Glutamatergic neuron (in vitro differentiated cells): ENCODE measurements at places on chromosomes 6 and 20. TPM values are rescaled to one million over a fixed set of nuclear protein-coding genes. Genes with fewer than 3 reads are reported as not detected.
A peak's percentile ranks its signal among the peaks of the same experiment; 100 is the strongest.

- no peak overlapping the region for H3K4me3 ChIP-seq
- DNase-seq: no peak
- no peak overlapping the region for H3K27ac ChIP-seq
- peaks cover 1% of the 10 kb centered on the region for H3K27me3 ChIP-seq
- no peaks in the 10 kb centered on the region for H3K4me1 ChIP-seq
- no peaks in the 10 kb centered on the region for H3K36me3 ChIP-seq
Observed at GRCh38 chr20:40488401-40488800, 200.6 kb downstream of the MAFB start.

Gene COL11A2
- 3.8 TPM for total RNA-seq

DNA sequence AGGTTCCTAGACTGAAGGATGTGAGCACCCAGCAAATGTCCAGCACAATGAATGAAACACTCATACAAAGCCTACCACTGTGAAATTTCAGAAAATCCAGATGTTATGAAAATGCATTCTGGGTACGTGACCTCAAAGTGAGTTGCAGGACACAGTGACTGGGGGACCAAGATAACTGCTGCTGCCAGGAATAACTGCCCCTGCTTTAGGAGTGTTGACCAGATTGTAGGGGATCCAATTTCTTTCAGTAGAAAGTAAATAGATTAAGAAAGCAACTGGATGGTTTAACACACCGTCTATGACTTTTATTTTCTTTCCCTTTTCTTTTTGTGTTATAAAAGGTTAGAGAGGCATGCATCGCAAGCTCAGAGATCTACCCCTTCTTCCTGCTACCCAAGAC lies 29.5 kb downstream of the MYLK4 start:
- H3K27me3 ChIP-seq: peaks cover 4% of the 10 kb centered on the region
- no peak overlapping the region for H3K4me3 ChIP-seq
- H3K4me1 ChIP-seq: no peaks in the 10 kb centered on the region
- no peak for DNase-seq

Gene CHD6
- total RNA-seq: 85.6 TPM

GRCh38 chr6:121951918-121952379 lies 447.5 kb upstream of the HSF2 start:
- no peak for DNase-seq
- H3K4me3 ChIP-seq: no peak overlapping the region
- no peak overlapping the region for H3K27ac ChIP-seq
- no peaks in the 10 kb centered on the region for H3K27me3 ChIP-seq
- H3K36me3 ChIP-seq: peaks cover 12% of the 10 kb centered on the region
- no peaks in the 10 kb centered on the region for H3K4me1 ChIP-seq

- no peak for DNase-seq
- peaks cover 4% of the 10 kb centered on the region for H3K27me3 ChIP-seq
- H3K36me3 ChIP-seq: no peaks in the 10 kb centered on the region
- H3K4me3 ChIP-seq: no peak overlapping the region
- no peak overlapping the region for H3K27ac ChIP-seq
- H3K4me1 ChIP-seq: peaks cover 8% of the 10 kb centered on the region
Observed at GRCh38 chr20:14604143-14604542, 266.7 kb upstream of the FLRT3 start.

Gene CLPSL2
- not detected for total RNA-seq

- peaks cover 6% of the 10 kb centered on the region for H3K36me3 ChIP-seq
- peaks cover 1% of the 10 kb centered on the region for H3K27me3 ChIP-seq
- peak overlapping the region; percentile 76 for H3K27ac ChIP-seq
- DNase-seq: no peak
- no peak overlapping the region for H3K4me3 ChIP-seq
- H3K4me1 ChIP-seq: peaks cover 21% of the 10 kb centered on the region
Observed at GRCh38 chr6:150302520-150303176, 66.2 kb upstream of the IYD start.

Gene EYA4
- not detected for total RNA-seq

Gene CCN6
- total RNA-seq: not detected

GRCh38 chr6:39189915-39190544 lies 39.2 kb downstream of the KCNK5 start:
- H3K4me3 ChIP-seq: no peak overlapping the region
- H3K4me1 ChIP-seq: no peaks in the 10 kb centered on the region
- H3K27me3 ChIP-seq: peaks cover 3% of the 10 kb centered on the region
- peaks cover 3% of the 10 kb centered on the region for H3K36me3 ChIP-seq

GRCh38 chr6:88661136-88661535 lies 302.3 kb downstream of the RNGTT start:
- no peak overlapping the region for H3K4me3 ChIP-seq
- no peak for DNase-seq
- no peaks in the 10 kb centered on the region for H3K4me1 ChIP-seq
- H3K27ac ChIP-seq: no peak overlapping the region

Gene TRDN
- total RNA-seq: not detected

Gene MPIG6B
- not detected for total RNA-seq

Gene GSTA3
- not detected for total RNA-seq

Gene MYCT1
- total RNA-seq: not detected

DNA sequence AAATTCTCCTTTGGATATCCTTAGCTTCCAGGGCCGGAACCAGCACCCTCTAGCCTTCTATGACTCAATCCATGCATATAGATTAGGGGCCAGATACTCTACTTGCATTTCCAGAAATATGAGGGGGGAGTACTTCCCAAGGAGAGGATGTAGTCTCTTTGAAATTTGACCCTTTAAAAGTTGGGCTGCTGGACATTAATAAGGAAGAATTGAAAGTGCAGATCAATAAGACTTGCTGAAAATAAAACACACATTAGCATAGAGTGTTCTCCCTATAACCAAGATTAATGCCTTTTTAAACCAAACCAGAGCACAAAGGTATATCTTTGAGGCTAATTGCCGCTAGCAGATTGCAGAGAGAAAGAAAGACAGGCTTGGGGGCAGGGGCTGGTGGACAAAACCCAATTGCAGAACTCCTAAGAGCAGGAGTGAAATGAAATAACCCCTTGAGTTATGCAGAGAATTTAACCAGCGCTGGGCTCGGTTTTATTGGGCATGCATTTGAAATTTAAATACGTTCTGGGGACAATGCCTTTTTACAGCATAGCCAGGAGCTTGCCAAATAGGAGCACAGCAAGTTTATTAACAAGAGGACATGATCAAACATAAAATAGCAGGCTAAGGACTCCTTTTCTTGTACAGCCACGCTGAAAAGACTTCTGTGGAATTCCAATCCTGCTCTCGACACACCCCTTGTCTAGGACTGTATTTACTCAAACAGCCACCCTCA lies 108.2 kb upstream of the SALL4 start:
- no peak overlapping the region for H3K27ac ChIP-seq
- DNase-seq: no peak

Gene ETV7
- not detected for total RNA-seq

GRCh38 chr6:88626460-88626859 lies 337.0 kb downstream of the RNGTT start:
- H3K4me1 ChIP-seq: no peaks in the 10 kb centered on the region
- H3K27ac ChIP-seq: no peak overlapping the region
- H3K27me3 ChIP-seq: no peaks in the 10 kb centered on the region
- H3K36me3 ChIP-seq: no peaks in the 10 kb centered on the region
- H3K4me3 ChIP-seq: no peak overlapping the region
- no peak for DNase-seq

Gene MAS1
- total RNA-seq: not detected

DNA sequence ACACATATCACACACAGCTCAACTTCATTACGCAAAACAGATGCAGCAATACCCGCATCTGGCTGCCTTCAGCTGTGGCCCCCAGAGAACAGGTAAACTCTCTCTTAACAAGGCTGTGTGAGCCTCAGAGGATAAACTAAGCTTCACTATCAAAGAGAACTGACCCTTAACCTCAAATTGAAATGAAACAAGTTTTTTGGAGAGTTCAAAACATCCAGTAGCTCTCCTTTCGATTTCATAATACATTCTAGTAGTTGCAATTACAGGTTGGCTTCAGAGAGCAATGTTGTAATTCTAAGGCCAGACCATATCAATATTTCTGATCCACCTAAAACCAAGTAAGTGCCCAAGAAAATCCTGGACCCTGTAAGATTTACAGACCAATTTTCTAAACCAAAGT lies 113.5 kb downstream of the FAXC start:
- no peak for DNase-seq
- no peak overlapping the region for H3K4me3 ChIP-seq
- no peak overlapping the region for H3K27ac ChIP-seq

GRCh38 chr6:17431581-17431980 lies 38.2 kb downstream of the CAP2 start:
- no peak overlapping the region for H3K27ac ChIP-seq
- DNase-seq: no peak
- H3K4me1 ChIP-seq: peaks cover 2% of the 10 kb centered on the region
- H3K4me3 ChIP-seq: no peak overlapping the region
- H3K27me3 ChIP-seq: peaks cover 2% of the 10 kb centered on the region
- H3K36me3 ChIP-seq: peaks cover 13% of the 10 kb centered on the region

GRCh38 chr6:151442371-151442770 lies 9.6 kb downstream of the RMND1 start:
- no peak overlapping the region for H3K4me3 ChIP-seq
- peaks cover 4% of the 10 kb centered on the region for H3K4me1 ChIP-seq
- no peak for DNase-seq
- peaks cover 2% of the 10 kb centered on the region for H3K27me3 ChIP-seq

GRCh38 chr20:48661575-48662455 lies 166.0 kb downstream of the PREX1 start:
- no peak overlapping the region for H3K4me3 ChIP-seq
- peaks cover 10% of the 10 kb centered on the region for H3K4me1 ChIP-seq
- peaks cover 10% of the 10 kb centered on the region for H3K27me3 ChIP-seq

DNA sequence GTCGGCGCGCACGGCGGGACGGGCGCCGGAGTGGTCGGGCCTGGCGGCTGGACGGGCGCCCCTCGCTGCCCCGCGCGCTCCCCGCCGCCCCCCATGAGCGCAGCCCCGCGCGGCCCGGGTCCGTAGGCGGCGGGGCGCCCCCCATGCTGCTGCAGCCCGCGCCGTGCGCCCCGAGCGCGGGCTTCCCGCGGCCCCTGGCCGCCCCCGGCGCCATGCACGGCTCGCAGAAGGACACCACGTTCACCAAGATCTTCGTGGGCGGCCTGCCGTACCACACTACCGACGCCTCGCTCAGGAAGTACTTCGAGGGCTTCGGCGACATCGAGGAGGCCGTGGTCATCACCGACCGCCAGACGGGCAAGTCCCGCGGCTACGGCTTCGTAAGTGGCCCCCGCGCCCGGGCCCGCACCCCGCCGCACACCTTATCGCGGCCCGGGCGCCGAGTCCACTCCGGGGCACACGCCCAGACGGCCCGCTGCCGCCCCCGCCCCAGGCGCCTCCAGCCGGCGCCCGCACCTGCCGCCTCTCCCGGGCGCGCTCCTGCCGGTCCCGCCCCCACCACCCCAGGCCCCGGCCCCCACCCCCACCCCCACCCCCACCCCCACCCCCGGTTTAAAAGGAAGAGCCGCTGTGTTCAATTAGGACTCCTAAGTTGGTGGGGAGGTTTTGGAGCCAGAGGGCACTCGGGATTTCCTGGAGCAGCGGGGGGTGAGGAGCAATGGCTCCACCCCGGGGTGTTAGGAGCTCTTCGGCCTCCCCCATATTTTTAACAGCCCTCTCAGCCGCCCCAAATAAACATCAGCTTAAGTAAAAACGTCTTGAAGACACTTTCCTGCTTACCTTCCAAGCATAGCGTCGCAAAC lies 474 bp downstream of the RBM38 start:
- H3K36me3 ChIP-seq: no peaks in the 10 kb centered on the region
- peak overlapping the region; percentile 89 for H3K4me3 ChIP-seq
- peaks cover 5% of the 10 kb centered on the region for H3K4me1 ChIP-seq
- DNase-seq: peak; percentile 37

DNA sequence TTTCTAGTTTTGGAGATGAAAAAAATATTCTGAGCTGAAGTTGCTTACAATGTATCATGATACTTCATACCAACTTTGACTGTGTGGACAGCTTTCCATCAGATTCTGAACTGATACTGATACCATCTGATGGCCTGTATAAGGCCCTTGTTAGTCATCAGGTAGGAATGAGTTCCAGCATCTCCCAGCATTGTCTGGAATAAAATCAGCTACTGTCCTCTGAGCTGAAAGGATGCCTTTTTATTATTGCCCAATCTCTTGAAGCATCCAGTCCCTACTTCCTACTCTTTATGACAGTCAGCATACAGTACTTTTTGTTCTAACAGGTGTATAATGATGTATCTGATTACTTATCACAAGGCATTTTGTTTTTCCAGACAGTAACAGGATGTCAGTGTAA lies 70.6 kb upstream of the EYA4 start:
- no peaks in the 10 kb centered on the region for H3K36me3 ChIP-seq
- H3K4me3 ChIP-seq: no peak overlapping the region
- H3K27me3 ChIP-seq: peaks cover 2% of the 10 kb centered on the region

DNA sequence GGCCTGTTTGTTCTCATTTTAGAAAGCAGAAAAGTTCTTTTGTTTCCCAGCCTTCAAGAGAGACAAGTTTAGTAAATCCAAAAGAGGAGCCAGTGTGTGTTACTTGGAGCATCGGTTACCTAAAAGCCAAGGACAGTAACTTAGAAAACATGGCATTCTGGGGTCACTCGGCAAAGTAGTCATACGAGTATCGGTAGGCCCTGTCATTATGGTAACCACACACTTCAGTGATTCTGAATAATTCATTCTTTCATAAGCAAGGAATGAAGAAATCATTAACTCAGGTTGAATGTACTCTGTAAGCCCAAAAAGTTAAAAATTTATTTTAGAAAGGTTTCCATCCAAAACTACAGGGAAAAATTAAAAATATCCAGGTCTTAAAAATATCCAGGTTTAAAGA lies 34.0 kb downstream of the CNKSR3 start:
- peaks cover 3% of the 10 kb centered on the region for H3K4me1 ChIP-seq
- no peaks in the 10 kb centered on the region for H3K36me3 ChIP-seq
- H3K27ac ChIP-seq: no peak overlapping the region
- no peak overlapping the region for H3K4me3 ChIP-seq

Gene VARS2
- total RNA-seq: 47.0 TPM

DNA sequence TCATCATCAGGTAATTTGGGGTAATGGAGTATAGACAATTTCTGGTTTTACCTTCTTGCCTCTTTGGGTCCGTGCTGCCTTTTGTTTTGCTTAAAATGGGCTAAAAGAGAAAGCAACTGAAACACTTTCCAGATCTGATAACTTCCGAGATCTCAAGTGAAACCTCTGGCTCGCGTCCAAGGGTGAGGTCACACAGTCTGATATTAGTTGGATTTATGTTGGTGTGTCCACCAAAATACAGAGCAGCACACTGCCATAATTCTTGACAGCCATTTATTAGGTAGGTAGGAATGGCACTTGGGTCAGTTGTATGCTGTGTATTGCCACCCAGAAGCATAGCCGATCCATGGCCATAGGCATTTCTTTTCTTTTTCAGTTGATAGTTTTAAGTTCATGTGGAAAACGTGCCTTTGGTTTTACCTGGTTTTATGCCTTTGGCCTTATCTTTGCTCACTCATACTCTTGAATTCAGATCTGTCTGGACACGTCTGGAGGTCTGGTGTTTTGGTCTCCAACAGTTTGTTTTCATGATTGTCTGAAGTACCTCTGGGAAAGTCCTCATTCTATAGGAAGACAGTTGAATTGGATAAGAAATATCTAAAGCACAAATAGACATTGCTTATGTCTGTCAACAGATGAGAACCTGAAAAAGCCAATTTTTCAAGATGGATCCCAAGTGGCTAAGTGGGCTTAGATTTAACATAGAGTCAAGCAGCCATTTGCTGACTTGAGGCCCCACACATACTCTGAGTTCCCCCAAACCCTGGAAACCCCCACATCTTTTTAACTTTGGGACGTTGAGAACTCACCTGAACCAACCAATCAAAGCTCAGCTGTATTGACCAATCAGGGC lies 320.8 kb downstream of the SOX4 start:
- peaks cover 7% of the 10 kb centered on the region for H3K27me3 ChIP-seq
- H3K27ac ChIP-seq: no peak overlapping the region
- H3K4me3 ChIP-seq: no peak overlapping the region
- peaks cover 36% of the 10 kb centered on the region for H3K4me1 ChIP-seq
- H3K36me3 ChIP-seq: peaks cover 8% of the 10 kb centered on the region

Gene AURKA
- total RNA-seq: 12.4 TPM
